Immature natural killer cell (primary cell): ENCODE measurements at places on chromosomes 1 and 21.

GRCh38 chr1:159900086-159900680 is at the start of gene CFAP45:
Gene CFAP45 (minus strand): TSS chr1:159900165. CDS start chr1:159900098, 67 bp downstream.
- no peak for DNase-seq

- DNase-seq = no peak
Observed at GRCh38 chr1:67646145-67647035, 38.6 kb upstream of the GADD45A start.

DNA sequence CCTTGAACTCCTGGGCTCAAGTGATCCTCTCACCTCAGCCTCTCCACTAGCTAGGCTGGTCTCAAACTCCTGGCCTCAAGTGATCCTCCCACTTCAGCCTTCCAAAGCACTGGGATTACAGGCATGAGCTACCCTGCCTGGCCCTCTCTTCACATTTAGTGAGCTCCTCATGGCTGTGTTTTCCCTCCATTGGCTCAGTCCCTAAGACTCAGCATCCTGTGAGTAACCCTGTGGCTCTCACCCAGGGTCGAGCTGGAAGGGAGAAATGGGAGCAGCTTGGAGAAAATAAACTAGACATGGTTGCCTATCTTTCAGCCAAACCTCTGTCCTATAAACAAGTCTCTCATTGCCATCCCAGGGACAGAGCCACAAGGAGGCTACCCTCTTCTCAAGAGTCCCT is 17.5 kb downstream of the NCF2 start:
- DNase-seq = no peak

DNA sequence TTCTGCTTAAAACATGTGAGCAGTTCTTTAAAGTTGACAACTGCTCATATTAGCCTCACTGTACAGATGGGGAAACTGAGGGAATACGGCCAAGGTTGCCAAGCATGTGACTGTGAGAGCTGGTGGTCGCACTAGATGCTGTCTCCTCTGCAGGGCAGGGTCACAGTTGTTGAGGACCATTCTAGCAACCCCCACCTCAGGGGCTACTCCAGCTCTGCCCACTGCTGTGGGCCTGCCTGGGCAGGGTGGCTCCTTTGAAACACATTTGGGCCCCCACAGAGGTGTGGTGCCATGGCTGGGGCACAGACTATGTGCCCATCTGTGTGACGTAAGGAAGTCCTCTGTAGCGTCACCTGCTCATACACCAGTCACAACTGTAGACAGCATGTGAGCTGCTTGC is 779 bp downstream of the THEM5 start:
- DNase-seq = no peak

- DNase-seq = no peak
Observed at GRCh38 chr1:117162816-117163215, 41.3 kb upstream of the TRIM45 start.

GRCh38 chr1:235892202-235892601 is 25.5 kb upstream of the LYST start:
- no peak for DNase-seq

GRCh38 chr1:203609979-203610493 is 16.6 kb upstream of the ATP2B4 start:
- DNase-seq = no peak

DNA sequence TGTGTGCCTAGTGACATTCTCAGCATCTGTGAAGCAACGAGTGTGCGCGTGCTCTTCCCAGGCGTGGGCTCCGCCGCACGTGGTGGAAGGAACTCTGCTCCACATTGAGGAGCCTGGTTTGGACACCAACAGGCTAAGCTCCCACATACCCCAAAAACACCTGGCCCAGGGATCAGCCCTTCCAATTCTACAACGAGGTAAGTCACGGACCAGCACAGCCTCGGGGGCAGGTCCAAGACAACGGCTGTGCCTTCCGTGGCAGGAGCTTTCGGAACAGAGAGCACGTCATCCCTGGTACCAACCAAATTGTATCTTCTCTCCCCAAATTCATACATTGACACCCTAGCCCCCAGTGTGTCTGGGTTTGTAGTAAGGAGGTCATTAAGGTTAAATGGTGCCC is 27.2 kb upstream of the PDE9A start:
- no peak for DNase-seq

DNA sequence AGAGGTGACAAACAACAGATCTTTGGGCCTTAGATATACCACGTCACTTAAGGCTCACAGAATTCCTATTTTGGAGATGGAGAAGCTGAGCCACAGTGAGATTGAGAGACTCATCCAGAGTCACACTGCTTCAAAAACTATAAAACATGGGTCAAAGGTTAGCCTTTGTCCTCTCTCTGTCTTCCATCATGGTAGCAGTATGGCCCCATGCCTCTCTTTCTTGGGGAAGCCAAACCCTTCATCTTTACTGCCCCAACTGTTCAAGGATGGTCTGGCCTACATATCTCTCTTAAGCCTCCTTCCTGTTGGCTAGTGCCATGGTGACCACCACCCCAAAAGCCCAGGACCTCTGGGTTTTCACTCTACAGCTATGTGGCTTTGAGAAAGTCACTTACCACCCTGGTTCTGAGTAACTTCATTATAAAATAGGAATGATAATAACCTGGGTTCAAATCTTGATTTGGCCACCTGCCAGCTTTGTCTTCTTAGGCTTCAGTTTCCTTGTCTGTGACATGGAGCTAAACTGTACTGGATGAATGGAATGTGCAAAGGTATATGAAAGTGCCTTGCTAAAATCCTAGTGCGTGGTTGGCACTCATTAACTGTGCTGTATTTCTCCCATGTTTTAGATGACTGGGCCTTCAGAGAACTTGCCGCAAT is 85.9 kb upstream of the JUN start:
- no peak for DNase-seq

DNA sequence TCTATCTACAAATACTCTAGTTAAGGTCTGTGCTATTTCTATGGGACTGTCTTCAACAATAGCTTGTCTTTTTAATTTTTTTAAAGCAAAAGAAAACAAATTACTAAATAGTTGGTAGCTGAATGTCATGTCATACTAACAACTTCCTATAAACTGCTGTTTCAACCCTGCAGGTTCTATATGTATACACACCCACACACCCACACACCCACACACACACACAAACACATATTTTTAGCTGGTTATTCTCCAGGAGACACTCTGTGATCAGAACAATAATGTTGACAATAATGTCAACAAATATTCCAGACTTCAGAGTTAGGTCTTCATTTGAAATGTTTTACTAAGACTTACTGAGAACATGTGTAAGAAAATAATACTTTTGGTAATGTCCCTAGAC is 66.7 kb downstream of the AK5 start:
- DNase-seq = no peak

DNA sequence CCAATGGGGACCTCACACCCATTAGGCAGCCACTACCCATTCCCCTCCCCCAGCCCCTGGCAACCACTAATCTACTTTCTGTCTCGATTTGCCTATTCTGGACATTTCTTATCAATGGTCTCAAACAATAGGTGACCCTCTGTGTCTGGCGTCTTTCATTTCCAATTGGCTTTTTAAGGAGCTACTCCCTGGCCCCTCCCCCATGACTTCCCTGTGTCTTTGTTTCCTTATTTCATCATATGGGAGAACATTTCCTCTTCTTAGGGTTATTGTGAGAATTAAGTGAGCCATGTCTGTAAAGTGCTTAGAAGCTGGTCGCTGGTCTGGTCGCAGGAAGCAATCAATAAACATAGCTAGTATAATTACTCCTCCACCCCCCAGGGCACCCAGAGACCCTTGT is 80.9 kb downstream of the SPSB1 start:
- DNase-seq = no peak

GRCh38 chr1:172155766-172156165 is 264.7 kb upstream of the C1orf105 start:
- no peak for DNase-seq

GRCh38 chr1:62175568-62176179 is 19.0 kb upstream of the L1TD1 start:
- DNase-seq = no peak

GRCh38 chr1:170445096-170445495 is 86.9 kb upstream of the GORAB start:
- no peak for DNase-seq

DNA sequence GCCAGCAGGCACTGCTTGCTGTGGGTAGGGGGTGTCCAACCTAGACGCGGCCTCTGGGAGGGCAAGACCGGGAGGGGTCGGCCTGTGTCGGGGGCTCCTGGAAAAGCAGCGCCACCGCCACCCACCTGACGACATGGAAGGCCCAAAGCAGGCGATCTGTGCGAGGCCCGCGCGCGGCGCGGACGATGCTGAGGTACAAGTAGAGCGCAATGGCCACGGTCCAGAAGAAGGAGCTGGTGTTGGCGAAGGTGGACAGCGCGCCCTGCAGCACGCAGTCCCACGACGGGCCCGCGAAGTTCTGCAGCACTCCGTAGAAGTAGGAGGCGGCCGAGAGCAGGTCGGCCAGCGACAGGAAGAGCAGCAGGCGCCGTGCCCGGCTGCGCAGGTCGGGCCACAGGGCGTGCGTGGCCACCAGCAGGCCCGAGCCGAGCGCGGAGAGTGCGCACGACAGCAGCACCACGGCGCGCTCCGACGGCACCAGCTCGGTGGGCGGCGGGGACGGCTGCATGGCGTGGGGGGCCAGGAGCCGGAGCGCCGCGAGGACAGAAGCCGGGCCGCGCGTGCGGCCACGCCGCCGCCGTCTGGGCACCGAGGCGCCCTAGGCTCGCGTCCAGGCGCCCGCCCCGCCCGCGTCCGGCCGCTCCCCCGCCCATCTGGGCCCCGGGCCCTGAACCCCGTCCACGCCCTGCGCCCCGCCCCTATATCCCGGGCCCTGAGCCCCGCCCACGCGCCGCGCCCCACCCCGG is at the start of gene GPR157:
GPR157 (minus strand) TSS at position 583 of the 746 bp plus-strand sequence; CDS start at position 508, 75 bp downstream.
- peak; percentile 48 for DNase-seq

- no peak for DNase-seq
Observed at GRCh38 chr1:245686446-245687030, 531.8 kb downstream of the KIF26B start.

DNA sequence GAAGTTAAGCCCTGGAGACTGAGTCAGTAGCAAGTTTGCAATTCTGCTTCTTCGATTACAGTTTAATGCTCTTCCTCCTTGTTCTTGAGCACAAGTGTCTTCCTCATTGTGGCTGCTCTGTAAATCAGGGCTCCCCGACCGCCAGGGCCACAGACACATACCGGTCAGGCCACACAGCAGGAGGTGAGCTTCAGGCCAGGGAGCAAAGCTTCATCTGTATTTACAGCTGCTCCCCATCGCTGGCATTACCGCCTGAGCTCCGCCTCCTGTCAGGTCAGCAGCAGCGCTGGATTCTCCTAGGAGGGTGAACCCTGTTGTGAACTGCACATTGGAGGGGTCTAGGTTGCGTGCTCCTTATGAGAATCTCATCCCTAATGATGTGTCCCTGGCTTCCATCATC is 1.7 kb upstream of the TRAPPC10 start:
- DNase-seq = peak; percentile 42

DNA sequence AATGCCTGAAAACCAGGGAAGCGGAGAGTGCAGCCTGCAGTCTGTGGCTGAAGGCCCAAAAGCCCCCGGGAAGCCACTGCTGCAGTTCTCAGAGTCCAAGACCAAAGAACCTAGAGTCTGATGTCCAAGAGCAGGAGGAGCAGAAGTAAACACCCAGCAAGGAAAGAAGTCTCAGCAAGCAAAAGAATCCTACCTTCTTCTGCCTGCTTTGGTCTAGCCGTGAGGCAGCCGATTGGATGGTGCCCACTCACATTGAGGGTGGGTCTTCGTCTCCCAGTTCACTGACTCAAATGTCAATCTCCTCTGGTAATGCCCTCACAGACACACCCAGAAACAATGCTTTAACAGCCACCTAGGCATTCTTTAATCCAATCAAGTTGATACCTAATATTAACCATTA is 217.5 kb downstream of the PLA2G4A start:
- no peak for DNase-seq

DNA sequence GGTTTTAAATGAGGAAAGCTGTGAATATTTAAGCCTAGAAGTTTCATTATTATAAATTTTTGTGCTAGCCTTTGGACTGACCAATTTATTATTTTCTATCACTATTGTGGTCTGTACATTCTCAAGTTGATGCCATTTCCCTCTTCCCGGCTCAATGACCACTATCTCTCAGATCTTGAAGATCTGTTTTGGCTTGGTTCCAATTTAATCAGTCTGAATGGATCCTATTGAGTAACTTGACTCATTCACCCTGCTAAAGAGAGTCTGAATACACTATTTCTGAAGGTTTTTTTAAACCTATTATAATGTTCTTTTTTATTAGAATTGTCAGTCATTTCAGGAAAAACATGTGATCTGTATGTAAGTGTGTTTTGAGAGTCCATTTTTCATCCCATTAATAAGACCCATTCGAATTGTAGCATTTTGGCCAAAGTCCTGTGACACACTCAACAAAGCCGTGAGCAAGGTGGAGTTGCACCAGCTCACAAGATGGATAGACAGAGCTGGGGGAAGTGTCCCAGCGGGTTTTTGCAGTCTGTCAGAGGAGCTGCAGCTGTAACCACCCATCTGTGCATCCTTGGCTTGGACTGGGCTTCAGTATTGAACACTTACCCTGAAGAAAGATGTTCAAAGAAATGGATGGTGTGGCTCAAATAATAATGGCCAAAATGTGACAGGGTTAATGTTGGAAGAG is 145.6 kb downstream of the NFIA start:
- DNase-seq = no peak

DNA sequence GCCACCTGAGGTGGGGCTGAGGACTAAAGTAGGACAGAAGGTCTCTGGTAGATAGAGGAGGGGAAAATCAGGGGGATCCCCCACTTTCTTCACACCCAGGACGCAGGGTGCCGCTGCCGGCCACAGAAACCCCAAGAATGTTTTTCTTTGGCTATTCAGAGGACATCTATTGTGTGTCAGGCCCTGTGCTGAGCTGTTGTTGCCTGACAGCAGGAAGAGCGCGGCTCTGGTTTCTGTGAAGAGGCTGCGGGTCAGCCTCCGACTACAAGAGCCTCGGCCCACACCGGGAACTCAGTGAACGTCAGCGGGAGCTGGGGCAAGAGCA is 407 bp upstream of the PIGV start:
- peak; percentile 96 for DNase-seq

- no peak for DNase-seq
Observed at GRCh38 chr1:156879876-156880275, 13.6 kb upstream of the PEAR1 start.

DNA sequence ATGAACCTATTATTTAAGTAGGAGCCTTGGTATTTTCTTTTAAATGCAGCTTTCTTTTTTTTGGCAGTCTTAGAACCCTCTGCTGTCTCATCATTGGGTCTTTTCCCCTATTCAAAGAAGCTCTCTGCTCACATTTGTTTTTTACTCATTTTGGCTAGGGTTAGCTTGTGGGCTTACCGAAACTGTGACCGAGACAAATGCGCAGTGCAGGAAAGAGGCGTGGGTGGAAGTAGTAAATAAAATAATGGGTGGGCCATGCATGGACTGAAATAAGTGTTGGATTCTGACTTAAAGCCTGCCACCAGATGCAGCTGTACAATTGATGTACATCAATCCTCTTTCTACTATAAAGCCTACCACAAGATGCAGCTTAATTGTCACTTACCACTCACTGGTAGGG is 14.7 kb downstream of the XPR1 start:
- no peak for DNase-seq

- no peak for DNase-seq
Observed at GRCh38 chr1:212987702-212988322, 27.9 kb downstream of the ANGEL2 start.

DNA sequence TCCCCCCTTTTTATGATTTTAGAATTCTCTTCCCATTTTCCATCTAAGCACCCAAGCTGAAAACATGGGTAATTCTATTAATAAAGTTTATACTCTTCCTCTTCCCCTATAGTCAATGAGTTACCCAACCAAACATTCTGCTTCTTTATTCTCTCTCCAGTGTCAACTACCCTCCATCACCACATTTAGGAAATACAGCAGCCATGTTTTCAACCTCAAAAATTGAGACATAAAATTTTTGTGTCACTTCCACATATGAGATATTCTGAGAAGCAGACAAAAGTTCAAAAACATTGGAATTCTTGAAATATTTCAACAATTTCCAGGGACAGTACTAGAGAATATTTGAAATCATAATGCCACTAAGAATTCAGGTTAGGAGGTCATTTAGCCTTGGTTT is 64.8 kb upstream of the ATP1A1 start:
- DNase-seq = no peak
